Muscle of leg (tissue), 16 donors: ENCODE measurements at places on chromosomes 3 and 15. TPM values are rescaled to one million over a fixed set of nuclear protein-coding genes. Genes with fewer than 3 reads are reported as not detected.

- no peak for DNase-seq
Observed at GRCh38 chr15:66032006-66032405, 162.7 kb downstream of the RAB11A start.

GRCh38 chr3:157094301-157094700 is 65.6 kb downstream of the CCNL1 start:
- no peak for DNase-seq

GRCh38 chr15:53974813-53975212 is 3.4 kb upstream of the UNC13C start:
- DNase-seq: no peak

DNA sequence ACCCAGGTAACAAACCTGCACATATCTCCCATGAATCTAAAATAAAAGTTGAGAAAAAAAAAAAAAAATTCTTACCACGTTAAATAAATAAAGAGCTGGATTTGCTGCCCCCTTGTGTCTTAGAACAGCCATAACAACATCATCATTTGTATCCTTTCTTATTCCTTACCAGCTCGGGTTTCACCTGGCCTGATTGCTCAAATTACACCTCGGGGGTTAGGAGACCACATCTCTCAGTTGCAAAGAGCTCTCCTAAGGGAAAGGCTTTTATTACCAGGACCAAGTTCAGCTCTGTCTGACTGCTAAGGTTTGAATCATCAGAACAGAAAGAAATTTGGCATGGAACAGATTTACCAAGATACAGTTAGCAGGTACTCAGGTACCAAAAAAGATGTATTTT is 25.8 kb upstream of the RPL39L start:
- peak; percentile 74 for DNase-seq

GRCh38 chr3:151008699-151009098 is 36.2 kb upstream of the CLRN1 start:
- DNase-seq: peak; percentile 81

- DNase-seq: peak; percentile 46
Observed at GRCh38 chr3:140505213-140505612, 172.7 kb upstream of the TRIM42 start.

Gene ZNF280D
- 40.4 TPM for total RNA-seq

Gene ALCAM
- 10.9 TPM for total RNA-seq

DNA sequence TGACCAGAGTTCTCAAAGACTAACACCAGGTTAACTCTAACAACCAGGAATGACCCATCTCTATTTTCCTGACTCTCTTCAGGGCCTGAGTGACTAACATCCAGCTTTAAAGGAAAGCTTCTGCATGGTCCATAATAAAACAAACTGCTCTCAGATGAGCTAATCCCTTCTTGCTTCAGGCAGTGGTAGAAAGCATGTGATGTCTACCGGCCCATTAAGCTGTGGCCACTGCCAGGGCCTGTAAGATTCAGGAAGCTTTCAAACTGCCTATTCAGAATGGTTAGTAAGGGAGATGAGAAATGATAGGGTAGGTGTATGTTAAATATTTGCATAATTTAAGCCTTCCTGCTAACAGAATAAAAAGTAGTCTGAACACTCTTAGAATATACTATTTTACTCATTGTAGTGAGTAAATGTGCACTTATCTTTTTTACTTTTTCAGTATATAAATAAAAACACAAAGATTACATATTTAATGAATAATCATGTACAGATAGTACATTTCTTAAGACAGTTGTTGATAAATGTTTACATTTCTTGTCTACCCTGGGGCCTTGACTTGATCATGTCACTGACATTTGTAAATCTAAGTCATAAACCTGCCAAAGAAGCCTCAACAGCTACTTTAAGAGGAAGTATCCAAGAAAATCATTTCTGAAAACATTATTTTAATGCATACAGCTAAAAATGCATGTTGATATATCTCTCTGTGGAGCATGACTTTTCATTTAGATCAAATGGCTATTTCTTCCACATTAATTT is 222.0 kb downstream of the MCTP2 start:
- no peak for DNase-seq

- peak; percentile 42 for DNase-seq
Observed at GRCh38 chr3:139111392-139112229, 66.9 kb upstream of the PRR23C start.

DNA sequence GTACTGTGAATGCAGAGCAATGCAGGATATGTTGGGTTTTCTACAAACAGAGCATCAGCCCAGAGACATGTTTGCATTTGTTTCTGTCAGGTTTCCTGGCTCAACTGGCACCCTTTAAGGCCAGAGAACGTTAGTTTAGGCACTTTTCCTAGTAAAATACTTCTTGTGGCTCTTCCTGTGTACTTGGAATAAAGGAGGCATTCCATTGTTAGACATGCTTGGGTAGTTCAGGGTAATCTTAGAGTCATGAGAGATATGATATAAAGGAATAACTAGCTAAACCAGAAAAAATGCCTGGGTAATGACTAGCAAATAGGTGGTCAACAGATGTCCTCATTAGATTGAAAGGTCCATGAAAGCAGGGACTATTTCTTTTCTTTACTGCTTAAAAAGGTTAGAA is 60.4 kb upstream of the RBM5 start:
- DNase-seq: no peak

DNA sequence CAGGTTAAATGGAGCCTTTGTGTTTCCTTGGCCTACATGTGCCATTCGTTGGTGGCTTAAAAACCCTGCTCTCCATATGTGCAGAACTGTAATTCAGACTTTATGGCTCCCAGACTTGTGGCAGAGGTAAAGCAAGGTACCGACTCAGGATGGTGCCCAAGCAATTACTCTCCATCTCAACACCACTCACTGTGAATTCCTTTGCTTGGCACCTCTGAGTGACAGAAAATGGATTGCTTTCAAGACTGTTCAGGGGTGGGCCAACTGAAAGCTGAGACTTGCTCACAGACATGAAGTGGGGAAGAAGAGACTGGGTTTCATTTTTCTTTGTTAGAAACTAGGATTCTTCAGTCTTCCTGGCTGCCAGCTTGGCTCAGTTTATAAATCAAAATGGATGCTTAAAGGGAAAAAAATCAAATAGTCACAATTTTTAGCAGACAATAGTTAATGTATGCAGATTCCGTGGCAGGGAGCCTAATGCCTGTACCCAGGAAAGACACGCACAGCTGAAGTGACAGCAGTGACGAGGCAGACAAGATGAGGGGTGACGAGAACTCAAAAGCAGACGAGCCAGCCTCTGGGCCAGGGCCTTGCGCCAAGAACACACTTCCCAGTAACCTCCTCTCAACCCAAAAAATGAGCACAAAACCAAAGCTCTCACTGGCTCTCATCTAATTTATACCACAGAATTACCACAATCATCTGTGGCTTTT is 207.9 kb upstream of the SLC2A2 start:
- no peak for DNase-seq

DNA sequence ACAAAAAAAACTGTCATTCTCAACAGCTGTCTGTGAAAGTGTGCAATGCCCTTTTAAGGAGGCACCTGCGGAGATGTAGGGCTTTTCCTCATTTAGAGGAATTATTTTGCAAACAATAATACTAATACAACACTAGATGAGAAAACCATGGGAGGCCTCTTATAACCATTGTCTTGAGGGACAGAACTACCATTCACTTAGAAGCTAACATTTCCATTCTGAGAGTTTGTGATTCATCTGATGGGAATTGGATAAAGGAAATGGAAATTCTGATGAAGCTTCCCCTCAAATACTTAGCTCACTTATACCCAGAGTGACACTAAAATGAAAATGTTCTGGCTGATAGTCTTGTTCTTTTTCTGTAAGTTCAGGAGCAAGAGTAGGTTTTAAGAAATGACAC is 147.7 kb downstream of the CADPS start:
- DNase-seq: peak; percentile 74

DNA sequence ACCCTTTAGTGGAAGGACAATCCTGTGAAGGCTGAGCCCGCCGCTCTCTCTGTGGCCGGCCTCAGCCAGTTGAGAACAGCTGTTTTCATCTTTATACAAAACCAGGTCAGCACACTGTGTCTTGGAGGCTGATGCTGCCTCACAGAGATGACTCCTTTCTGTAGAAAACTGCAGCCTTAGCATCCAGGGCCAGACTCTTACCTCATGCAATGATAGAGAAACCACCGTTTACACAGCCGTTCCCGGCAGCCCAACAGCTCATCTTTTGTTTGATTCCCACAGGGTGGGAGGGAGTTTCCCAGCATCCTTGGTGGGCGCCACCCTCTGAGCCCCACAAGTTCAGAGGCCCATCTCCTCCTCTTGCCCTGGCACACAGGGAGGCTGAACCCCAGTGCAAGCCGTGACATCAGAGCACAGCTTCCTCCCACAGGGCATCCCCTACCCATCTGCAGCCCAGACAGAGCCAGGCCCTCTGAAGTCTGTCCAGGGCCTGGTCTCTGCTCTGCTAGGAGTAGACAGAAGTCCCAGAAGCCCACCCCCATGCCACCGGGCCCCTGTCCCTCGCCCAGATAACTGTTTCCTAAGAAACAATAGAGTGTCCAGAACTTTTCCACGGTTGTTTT is 105.0 kb downstream of the LRRK1 start:
- DNase-seq: peak; percentile 93

Gene C2CD4A
- under 0.01 TPM for total RNA-seq

GRCh38 chr3:37645517-37646380 is 215.9 kb upstream of the CTDSPL start:
- DNase-seq: peak; percentile 91

DNA sequence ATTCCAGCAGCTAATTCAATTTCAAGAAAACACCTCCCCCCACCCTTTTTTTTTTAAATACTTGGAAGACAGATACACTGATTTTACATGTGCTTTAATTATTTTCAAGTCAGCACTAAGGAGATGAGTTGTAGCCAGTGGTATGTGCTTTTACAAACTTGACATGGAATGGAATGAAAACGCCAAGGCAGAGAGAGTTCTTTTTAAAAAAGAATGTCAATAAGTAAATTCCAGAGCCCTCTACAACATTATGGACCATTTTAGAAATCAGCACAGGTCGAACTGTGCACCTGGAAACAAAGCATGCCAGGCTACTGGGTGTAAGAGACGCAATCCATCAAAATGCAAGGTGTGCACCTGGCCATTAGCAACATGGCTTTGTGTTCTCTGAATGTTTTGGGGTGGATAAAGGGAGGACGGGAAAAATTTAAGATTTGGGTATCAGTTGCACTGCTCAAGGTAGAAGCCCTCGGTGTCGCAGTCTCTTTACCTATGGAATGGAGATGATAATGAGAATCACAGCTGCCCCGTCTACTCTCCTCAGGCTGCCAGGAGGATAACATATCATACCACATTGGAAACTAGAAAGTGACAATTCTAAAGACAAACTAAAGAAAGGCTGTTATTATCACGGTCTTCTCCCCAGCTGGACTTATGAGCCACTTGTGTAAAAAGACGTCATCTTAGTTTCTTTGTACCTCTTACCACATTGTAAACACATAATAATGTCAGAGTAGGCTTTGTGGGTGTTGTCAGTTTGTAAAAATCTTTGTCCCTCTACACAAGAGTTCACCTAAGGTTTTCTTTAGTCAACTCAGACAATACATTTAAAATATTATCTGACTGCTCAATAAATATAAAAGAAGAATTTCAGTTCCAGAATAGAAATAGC is 107.4 kb upstream of the PRICKLE2 start:
- no peak for DNase-seq

DNA sequence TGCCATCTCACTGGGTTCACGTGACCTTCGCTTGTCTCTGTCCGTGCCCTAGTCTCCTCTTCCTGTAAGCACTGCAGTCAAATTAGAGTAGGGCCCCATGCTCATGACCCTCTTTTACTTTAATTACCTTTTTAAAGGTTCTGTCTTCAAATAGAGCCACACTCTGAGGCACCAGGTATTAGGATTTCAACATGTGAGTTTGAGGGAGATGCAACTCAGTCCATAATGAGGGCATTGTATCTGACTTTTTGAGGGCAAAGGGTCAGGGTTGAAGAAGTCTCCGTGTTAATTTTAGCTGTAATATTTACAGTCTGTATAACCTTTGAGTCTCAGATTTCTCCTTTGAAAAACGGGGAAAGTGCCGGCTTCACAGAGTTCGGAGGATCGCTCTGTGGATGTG is 82.9 kb downstream of the CHRNA7 start:
- DNase-seq: no peak

Gene LYZL4
- not detected for total RNA-seq

GRCh38 chr3:20849975-20850374 is 664.0 kb upstream of the SGO1 start:
- no peak for DNase-seq

Gene ZPLD1
- under 0.01 TPM for total RNA-seq

- no peak for DNase-seq
Observed at GRCh38 chr3:122000936-122001605, 21.0 kb downstream of the ILDR1 start.
